ENCODE measurements at places on chromosomes 7 and 10.
A peak's percentile ranks its signal among the peaks of the same experiment; 100 is the strongest.

DNA sequence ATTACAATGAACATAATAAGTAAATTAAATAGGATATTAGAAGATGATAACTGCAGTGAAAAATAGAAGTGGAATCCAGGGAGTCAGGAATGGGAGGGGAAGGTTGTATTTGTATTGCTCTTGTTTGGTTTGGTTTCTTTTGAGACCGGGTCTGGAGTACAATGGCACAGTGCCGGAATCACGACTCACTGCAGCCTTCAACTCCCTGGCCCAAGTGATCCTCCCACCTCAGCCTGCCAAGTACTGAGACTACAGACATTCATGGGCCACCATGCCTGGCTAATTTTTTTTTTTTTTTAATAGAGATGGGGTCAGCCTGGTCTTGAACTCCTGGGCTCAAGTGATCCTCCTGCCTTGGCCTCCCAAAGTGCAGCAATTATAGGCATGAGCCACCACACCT, 59.9 kb upstream of the LRRC4 start:
- no peak for DNase-seq

GRCh38 chr7:131031099-131031868, 296.4 kb upstream of the MKLN1 start:
- no peak for DNase-seq

- no peak for DNase-seq
Measured at GRCh38 chr7:41818765-41819398, 116.0 kb upstream of the INHBA start.

DNA sequence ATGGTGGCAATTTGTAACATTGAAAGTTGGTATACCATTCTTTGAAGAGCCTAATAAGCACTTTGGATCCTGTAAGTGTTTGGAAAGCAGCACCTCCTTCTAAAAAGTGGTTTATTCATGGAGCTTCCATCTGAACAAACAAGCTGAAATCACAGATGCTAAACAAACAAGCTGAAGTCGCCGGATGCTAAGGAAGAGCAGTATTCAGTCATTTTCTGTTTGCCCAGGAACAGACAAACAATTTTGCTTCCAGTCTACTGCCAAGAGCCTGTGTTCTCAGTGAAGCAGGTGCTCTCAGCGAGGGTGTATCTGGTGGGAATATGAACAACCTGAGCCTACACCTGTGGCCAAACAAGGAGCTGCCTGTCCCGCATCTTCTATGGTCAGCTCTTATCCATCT, 6.3 kb downstream of the COL28A1 start:
- DNase-seq, result peak; percentile 85

DNA sequence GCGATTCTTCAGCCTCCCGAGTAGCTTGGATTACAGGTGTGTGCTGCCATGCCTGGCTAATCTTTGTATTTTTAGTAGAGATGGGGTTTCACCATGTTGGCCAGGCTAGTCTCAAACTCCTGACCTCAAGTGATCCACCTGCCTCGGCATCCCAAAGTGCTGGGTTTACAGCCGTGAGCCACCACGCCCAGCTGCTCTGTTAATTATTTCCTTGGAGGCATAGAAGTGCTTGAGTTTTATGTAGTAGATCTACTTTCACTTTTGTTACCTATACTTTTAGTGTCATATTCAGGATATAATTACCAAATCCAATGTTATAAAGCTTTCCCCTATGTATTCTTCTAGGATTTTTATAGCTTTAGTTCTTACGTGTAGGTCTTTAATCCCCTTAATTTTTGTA, 1093.0 kb downstream of the GATA3 start:
- no peak for DNase-seq

DNA sequence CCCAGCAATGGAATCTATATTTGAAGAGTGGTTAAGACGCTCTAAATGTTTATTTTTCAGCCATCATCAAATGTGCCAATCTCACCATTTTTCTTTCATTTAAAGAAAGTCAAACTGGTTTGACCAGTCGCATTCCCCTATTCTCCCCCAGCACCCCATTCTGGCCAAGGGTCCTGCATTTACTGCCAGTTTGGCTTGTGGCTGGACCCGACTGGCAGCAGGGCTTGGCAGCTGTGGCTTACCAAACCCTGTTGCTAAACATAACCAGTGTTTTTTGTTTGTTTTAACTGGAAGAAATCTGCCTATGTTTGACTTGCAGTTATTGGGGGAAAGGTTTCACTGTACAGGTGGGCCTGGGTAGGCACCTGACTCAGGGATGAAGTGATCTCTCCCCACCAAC, 116.3 kb downstream of the CYP26A1 start:
- no peak for DNase-seq

DNA sequence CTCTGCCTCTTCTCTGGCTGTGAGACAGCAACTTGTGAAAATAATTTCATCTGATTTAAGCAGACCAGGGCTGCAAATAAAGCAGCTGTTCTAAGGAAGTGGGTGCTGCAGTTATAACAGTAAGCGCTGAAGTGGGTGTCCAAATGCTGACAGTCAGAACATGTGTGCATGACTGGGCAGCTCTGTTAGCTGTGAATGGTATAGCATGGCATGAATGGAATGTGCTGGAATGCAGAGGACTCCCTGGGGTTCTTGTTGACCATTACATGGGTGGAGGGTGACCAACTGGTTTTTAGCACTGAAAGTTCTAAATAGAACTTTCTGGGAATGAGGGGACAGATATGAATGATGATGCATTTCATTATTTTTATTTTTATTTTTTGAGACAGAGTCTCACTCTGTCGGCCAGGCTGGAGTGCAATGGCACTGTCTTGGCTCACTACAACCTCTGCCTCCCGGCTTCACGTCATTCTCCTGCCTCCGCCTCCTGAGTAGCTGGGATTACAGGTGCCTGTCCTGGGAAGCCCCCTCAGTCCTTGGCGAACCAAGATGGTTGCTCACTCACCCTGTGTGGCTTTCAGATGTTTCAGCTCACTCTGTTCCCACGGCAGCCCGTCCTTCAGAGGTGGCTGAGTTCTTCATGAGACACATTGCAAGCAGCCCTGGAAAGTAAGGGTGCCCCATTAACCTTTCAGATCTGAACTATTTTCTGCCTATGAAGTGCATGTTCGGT, 319.8 kb upstream of the PHYHIPL start:
- DNase-seq, result no peak

DNA sequence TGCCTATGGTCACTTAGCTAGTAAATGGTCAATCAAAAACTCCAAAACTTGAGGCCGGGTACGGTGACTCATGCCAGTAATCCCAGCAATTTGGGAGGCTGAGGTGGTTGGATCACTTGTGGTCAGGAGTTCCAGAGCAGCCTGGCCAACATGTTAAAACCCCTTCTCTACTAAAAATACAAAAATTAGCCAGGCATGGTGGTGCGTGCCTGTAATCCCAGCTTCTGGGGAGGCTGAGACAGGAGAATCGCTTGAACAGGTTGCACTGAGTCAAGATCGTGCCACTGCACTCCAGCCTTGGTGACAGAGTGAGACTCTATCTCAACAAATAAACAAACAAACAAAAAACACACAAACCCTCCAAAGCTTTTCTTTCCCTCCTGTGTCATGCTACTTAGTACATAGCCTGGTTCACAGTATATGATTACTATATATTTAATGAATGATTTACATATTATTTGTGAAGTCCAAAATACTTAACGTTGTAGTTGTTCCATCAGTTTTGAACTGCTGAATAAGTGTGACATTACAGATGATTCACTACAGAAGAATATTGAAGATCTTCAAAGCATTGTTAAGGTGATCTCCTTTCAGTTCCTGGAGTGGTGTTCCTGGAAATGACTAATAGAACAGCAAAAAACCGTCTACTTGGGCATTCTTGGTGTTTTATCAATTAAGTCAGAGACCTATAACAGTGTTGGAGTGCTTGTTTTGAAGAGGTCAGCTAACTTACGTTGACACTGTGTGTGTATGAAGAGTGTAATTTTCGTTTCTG, 72.9 kb downstream of the ADK start:
- DNase-seq, result no peak

DNA sequence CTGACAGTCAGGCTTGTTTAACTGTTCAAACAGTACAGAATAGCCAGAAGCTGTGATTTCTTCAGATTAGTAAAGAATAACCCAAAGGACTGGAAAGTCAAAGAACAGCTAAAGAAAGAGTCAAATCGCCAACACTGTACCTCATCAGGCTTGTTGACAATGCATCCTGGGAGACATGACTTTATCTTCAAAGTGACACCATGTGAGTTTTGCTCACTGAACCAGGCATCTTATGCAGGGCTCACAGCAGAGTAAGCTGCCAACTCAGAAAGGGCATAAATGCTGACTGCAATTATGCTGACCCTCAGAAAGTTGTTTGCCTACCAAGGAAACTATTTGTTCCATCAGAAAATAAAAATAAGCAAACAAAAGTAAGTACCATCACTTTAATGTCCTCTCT, 96.4 kb downstream of the MAGI2 start:
- DNase-seq, result no peak

DNA sequence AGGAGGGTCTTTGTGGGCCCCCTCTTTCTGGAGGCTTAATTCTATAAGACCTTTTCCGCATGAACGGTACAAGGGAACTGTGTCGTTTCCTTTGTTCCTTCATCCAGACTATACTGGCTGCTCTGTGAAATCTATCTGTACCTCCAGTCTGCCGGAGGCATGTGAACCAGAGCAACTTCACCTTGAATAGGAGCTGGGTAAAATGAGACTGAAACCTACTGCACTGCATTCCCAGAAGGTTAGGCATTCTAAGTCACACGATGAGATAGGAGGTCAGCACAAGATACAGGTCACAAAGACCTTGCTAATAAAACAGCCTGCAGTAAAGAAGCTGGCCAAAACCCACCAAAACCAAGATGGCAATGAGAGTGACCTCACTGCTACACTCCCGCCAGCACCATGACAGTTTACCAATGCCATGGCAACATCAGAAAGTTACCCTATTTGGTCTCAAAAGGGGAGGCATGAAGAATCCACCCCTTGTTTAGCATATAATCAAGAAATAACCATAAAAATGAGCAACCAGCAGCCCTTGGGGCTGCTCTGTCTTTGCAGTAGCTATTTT, 36.8 kb upstream of the INPP5F start:
- DNase-seq, result no peak

- no peak for DNase-seq
Measured at GRCh38 chr10:35769795-35770194, 127.7 kb upstream of the FZD8 start.

DNA sequence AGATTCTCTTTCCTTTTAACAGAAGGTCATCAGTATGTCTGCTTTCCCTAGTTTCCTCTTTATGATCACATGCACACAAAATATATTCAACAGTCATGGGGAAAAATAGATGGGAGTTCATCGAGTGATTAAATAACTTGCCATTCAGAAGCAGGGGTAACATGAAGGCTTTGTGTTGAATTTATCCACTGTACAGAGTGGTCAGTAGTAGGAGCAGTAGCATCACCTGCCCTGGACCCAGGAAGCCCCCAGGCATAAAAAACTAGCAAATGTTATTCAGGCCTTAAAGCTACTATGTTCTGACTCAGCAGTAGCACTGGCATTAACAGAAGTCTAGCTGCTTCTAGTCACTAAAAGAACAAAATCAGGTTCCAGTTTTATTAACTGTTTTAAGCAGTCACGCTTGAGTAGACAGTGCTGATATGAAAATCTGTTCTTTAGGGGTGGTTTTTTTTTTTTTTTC, 31.4 kb upstream of the FAM133B start:
- DNase-seq, result no peak

GRCh38 chr10:58577437-58577777, 64.7 kb downstream of the BICC1 start:
- no peak for DNase-seq

DNA sequence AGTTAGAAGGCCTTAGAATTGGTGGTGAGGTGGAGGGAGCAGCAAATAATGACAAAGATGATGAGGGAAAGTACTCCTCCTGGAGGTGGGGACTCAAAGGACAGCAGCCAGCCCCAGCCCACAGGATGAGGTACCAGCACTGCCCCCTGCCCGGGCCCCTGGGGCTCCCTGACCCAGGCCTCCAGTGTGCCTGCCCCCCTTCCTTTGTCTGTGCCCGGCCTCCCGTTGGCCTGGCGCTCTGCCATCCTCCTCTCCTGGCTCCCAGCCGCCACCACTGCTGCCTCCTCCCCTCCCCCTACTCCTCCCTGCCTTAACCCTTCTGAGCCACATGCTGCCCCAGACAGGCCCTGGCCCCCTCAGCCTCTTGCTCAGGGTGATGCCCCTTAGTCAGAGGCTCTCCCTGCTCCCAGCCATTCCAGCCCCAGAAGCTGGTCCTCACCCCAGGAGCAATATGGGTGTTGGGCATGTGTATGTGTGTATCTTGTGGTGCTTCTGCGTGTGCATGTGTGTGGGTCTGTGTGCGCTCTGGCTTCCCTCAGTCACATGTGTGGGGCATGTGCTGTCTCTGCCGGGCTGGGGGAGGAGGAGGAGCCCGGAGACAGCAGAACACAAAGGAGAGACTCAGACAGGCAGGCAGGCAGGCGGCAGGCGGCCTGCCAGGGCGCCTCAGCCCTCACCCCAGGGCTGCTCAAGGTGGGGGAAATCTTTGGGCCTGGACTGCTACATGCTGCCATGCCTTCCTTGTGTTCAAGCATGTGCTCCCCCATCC, 2.6 kb downstream of the LDB1 start:
- DNase-seq, result peak; percentile 47

GRCh38 chr7:43879477-43879876, 10.2 kb upstream of the MRPS24 start:
- DNase-seq, result no peak

- no peak for DNase-seq
Measured at GRCh38 chr10:126868371-126868770, 36.9 kb upstream of the DOCK1 start.

GRCh38 chr7:25565949-25566348, 337.7 kb upstream of the NPVF start:
- DNase-seq, result peak; percentile 61

GRCh38 chr7:121547544-121548092, 151.5 kb upstream of the FAM3C start:
- peak; percentile 59 for DNase-seq

DNA sequence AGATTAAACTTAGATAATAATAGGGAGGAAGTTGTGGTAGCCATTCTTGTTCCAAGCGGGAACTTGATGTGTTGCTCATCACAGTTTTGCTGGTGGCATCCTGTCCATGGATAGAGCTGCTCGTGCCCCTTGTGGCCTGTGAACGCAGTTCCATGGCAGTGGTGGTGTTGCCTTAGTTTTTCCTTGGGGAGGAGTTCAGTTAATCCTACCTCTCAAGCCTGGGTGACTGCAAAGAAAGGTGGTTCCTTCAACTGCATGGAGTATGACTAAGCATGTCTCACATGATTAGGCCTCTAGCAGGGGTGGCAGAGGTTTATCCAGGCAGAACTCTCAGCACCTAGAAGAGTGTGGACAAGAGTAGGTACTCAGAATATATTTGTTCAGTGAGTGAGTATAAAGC, 99.7 kb downstream of the MAPK8 start:
- no peak for DNase-seq

GRCh38 chr7:34091321-34091917, 186.1 kb downstream of the BMPER start:
- DNase-seq, result no peak

DNA sequence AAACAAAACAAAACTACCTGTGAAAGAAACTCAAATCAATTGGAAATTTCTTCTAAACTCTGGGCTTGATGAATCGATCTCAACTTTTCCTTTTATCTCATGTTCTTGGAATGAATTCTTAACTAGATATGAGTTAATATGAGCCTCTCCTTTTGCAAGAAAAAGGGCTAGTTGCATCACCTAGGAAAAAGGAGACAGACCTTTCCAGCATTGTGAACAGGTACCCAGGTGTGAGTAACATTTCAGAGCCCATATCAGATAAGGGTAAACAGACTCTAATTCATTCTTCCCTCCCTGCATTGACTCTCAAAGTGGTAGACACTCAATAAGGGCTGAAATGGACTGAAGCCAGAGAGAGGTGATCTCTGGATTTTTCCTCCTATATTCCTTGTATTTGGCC, 103.8 kb upstream of the AGR3 start:
- peak; percentile 18 for DNase-seq
